NCI-H446 (cell line): ENCODE measurements at places on chromosomes 6 and 20.
A peak's percentile ranks its signal among the peaks of the same experiment; 100 is the strongest.

DNA sequence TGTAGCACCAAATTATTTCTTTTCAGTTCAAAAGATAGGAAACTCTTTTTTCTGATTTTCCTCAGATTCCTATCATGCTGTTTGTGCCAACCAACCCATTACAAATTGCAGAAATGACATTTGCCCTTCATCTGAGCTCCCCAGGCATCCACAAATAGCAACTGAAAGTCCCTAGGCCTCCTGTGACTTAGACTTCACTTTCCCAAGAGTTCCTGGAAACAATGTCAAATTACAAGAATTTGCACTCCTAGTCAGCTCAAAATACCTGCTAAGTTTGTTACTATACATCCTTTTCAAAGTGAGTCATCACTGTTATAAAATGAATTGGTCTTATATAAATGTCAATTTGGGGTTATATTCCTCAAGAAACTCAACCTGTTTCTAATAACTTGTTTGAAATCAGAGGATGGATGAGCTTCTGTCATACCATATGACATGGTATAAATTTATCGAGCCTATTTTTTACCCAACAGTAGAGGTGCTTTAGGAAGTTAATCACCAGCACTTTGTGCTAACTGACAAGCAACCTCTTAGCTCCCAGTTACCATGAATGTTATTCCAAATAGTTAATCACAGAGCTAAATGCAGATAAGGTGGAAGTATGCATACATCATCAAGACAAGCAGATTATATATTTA is 256.5 kb downstream of the HACE1 start:
- DNase-seq = no peak

DNA sequence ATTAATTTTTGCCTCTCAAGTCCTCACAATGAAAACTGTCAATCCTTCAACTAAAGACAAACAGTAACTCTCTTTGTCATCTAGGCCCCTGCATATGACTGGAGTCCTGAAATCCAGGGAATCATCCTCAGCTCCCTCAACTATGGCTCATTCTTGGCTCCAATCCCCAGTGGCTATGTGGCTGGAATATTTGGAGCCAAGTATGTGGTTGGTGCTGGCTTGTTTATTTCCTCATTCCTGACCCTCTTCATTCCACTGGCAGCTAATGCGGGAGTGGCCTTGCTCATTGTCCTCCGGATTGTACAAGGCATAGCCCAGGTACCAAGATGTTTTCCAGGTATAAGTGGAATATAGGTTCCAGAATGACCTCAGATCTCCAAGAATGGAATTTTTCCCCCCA is 15.4 kb downstream of the SLC17A4 start:
- no peak for DNase-seq

- DNase-seq = no peak
These were observed 24.6 kb upstream of the CTNNBL1 start for GRCh38 chr20:37669062-37669772.

DNA sequence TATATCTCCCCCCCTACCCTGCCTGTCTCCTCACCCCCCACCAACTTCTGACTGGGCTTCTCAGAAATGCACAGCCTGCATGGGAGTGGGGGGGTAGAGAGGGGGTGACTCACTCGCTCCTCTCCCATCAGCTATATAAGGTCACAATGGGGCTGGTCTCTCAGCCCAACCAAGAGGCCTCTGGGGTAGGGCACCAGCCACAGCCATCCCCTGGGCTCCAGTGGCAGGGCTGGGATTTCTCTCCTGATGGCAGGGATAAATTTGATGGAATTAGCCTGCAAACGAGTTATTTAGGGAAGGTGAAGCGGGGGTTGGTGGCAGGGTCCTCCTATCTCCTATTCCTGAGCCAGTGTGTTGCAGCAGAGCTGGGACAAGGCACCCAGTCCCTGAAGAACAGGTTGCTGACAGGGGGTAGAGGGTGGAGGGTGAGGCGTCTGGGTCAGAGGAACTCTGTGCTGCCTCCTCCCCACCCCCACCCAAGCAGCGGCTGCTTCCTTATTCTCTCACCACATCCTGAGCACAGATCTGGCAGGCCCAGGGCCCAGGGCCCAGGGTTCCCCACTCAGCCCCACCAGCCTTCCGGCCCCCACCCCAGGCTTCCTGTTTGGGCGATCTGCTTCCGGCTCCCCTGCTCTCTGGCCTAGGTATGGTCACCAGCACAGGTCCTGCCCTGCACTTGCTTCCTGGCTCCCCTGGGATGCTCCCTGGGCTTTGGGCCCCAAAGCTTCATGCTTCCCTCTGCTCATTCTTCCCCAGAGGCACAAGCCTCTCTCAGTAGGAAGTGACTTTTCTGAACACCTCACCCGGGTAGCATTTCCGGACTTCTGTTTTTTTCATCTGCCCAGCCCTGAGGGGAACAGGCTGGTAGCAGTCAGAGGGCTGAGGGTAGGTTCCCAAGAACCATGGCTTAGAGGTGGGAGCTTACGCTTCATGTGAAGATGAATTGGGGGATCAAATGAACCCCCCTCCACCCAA is 4.0 kb downstream of the PPP1R18 start:
- no peak for DNase-seq

DNA sequence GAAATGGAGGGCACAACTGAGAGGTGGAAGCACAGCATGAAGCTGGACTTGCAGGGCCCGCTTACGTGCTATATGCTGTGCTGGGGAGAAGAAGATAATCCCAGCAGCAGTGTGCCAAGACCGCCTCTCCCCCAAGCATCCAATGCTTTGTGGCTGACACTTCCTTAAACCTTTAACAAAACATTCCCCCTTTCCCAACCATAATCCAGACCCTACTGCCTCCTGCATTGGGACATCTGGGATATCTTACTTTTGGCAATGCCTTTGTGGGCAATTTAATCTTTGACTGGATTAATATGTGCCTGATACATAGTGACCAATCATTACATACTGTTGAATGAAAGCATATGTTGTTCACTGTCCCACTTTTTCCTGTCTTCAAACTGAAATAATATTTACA is 3.1 kb upstream of the TENT5A start:
- no peak for DNase-seq

GRCh38 chr6:44733126-44733525 is 345.6 kb downstream of the CDC5L start:
- DNase-seq = no peak

- no peak for DNase-seq
These were observed 27.1 kb upstream of the ZNF318 start for GRCh38 chr6:43396408-43397149.

GRCh38 chr6:17096652-17097051 is 5.2 kb upstream of the STMND1 start:
- DNase-seq = no peak

DNA sequence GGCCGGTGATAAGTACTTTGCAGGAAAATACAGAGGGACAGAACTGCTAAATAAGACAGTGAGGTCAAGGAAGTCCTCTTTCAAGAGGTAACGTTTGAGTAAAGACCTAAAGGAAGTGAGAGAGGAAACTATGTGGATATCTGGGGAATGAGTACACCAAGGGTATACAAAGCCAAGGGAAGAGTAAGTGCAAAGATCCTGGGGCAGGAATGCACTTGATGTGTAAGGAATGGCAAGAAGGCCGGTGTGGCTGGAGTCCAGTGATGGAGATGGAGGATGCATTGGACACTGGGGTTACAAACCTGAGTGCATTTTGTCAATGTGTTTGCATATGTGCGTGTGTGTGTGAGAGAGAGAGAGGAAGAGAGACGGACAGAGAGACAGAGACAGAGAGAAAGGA is 32.1 kb upstream of the TGM2 start:
- DNase-seq = no peak

DNA sequence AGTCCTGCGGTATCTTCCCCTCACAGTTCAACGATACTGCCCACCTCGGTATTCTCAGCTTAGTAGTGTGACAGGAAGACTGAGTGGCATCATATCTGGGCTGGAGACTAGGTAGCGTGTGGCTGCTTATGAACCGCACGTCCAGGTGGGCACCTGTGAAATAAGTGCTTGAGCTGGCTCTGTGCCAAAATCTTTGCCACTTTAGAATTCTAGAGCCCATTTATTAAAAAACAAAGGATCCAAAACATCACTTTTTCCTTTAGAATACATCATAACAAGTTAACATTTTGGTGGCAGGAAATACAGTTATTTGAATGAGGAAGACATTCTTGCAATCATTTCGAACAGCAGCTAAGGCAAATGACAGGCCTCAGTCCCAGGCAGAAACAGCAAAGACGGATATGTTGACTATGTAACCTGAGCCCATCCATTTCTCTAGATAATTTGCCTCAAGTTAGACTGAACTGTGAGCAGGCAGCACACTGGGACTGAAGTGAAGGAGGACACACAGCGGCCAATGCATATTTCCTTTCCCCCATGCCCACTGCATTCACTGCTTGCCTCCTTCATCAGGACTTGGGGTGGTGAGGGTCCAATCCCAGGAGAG is 136.6 kb downstream of the GMDS start:
- no peak for DNase-seq

DNA sequence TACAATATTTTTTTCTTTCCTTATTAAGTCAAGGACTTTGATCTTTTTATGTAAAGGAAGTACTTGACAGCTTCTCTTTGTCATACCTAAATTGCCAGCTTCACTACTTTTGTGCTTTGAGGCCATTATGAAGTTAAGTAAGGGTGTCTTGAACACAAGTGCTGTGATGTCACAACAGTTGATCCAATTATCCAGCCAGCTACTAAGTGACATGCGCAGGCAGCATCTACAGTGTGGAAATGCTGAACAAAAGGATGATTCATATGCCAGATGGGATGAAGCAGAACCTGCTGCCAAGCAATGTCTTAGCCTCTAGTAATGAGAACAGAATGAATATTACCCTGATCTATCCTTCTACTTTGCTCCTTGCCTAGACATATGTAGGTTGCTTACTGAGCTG is 68.3 kb upstream of the TMEM244 start:
- peak; percentile 24 for DNase-seq

DNA sequence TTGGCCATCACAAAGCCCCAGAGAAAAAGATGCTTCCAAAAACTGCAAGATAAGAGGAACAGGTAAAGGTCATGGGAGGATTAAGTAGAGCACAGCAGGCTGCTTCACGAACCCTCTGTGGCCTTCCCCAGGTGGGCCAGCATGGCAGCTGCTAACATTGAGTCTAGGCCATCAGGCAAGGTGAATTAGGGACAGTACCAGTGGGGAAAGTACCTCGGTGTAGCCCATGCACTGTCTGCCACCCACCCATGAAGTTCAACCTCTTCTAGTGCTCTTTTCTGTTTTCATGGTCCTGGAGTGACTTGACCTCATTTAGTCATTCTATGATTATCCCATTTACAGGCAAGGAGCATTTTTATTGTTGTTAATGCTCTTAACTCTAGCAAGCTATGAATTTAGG is 108.6 kb upstream of the DUSP22 start:
- no peak for DNase-seq

DNA sequence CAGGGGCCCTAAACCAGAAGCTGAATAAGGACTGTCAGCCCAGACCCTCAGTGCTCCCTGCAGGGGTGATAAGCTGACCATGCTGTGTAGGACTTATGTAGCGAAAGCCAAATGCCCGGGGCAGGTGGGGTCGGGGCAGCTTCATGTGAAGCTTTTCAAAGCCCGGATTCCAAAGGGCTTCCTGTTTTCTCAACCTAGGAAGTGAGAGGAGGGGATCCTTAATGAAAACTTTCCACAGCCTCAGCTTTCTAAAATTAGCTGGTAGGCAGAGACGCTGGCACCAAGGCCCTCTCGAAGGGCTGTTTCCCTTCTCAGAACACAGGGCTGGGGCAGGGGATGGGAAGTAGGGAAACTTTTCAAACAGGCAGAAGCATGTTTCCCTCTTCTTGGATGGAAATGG is 148.9 kb downstream of the NFATC2 start:
- DNase-seq = no peak

DNA sequence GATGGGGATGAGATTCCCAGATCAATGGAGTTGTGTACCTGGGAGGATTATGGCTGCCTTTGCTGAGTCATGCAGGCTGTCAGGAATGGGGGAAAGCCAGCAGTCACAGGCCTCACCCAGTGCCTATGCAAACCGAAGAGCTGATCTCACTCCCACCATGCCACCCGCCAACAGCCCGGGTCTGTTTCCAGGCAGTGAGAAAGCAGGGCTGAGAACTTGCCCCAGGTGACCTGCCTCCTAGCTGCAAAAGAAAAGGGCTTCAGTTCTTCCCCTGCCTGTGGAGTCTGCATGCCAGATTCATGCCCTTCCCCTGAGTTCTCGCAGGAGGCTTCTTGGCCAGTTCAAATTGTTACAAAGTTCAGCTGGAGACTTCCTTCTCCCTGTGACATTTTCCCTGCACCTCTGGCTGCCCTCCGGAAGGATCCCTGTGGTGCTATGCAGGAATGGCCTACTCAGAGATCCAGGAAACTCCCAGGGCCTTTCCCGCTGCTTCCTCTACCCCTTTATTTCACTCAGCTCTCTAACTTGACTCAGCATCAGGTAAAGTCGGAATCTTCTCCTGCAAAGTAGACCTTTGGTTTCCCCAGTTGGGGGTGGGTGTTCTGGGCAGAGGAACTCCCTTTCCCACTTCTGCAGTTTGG is 71.5 kb upstream of the B3GAT2 start:
- no peak for DNase-seq

DNA sequence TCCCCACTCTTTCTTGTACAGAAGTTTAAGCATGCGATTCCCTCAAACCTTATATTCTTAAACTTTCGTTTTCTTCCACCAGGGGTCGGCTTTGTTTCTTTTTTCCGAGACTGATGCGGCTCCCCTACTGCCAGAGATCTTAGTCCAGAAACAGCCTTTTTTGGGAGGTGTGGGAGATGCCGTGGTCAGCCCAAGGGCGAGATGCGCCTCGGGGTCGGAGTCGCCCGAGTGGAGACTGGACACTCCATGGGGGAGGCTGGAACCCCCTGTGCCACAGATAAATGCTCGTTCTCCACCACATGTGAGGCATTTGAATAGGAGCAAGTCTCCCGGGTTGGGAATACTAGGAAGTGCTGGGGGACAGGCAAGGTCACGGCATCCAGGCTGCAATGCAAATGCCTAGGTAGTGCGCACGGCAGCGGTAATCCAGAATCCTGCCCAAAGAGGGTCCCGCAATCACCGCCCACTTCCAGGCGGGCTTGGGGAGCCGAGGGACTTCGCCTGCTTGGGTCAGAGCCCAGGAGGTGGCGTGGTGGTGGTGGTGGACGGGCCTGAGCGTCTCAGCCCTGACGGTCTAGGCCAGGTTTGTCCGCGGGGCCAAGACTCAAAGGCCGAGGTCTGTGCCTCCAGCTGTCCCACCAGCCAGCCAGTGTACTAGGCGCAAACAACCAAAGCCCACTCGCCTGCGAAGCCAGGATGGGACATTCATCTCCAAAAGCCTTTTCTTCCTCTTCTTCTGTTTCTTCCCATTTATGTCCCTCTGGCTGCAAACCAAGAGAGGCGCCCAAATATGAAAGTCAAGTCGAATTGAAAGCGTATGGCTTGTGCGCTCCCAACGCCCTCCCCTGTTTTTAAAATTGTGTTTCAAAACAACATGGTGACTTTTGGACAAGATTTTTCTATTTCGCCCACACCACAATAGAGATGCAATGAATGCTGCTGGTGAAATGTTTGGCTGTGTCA is 39.3 kb upstream of the OSTM1 start:
- peak; percentile 65 for DNase-seq

- no peak for DNase-seq
These were observed 23.5 kb downstream of the TMEM14A start for GRCh38 chr6:52694404-52694803.
